ENCODE measurements at places on chromosomes 16 and 17.

GRCh38 chr16:52174168-52174567, 372.8 kb downstream of the TOX3 start:
- no peak for DNase-seq

DNA sequence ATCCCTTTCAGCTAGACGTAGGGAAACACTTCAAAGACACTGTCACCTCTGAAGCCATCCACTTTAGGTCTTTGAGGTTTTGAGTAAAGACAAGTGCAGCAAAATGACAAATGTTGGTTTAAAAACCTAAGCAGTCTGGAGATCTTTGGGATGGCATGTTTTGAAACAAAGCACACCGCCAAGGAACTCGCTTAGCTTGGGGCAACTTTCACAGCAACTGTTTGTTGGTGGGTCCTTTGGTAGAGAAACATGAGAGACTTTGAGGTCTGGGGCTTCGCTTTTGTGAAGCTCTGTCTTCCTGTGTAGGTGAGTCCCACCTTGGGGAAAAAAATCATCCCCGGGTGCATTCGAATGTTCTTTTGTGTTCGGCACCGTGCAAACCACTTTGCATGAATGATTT, 357.5 kb downstream of the SNX29 start:
- DNase-seq = no peak

- no peak for DNase-seq
These were observed 17.7 kb downstream of the ATP6V0A1 start for GRCh38 chr17:42476411-42476810.

GRCh38 chr16:55437625-55438024, 41.4 kb upstream of the MMP2 start:
- no peak for DNase-seq

DNA sequence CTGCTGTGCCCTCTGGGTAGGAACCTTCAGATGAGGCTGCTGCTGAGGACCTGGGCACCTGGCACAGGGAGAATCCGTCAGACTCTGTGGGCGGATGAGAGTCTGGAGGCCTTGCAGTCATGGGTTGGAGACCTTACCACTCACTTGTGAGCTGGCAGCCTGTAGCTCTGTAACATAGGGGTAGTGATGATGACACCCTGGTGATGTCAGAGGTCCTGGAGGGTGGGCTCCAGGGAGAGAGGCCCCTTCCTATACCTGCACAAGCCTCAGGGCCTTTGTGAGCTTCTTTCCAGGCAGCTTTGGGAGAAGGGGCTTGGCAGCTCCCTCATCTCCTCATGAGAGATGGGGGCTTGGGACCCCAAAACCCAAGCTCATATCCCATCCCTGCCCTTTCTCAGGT, 1.6 kb downstream of the MIEF2 start:
- DNase-seq = no peak
